ENCODE measurements at places on chromosomes 5 and 9. TPM values are rescaled to one million over a fixed set of nuclear protein-coding genes. Genes with fewer than 3 reads are reported as not detected.

PTGES gene
- 16.0 TPM for total RNA-seq

CTXN3 gene
- not detected for total RNA-seq

EPB41L4A gene
- total RNA-seq = 0.64 TPM

ENTPD8 gene
- total RNA-seq = not detected

NR6A1 gene
- total RNA-seq = under 0.01 TPM

GPX3 gene
- total RNA-seq = 3.9 TPM

RIMOC1 gene
- total RNA-seq = 27.6 TPM

INSL6 gene
- total RNA-seq = 0.64 TPM

PCDHB13 gene
- 0.32 TPM for total RNA-seq

ANKRD31 gene
- total RNA-seq = under 0.01 TPM

PCDHA10 gene
- total RNA-seq = under 0.01 TPM

TPPP gene
- total RNA-seq = under 0.01 TPM

FLT4 gene
- under 0.01 TPM for total RNA-seq

SPINK6 gene
- total RNA-seq = not detected

SPOUT1 gene
- total RNA-seq = 12.6 TPM

NTMT1 gene
- 36.3 TPM for total RNA-seq

CORO2A gene
- total RNA-seq = 2.2 TPM

GABRA1 gene
- not detected for total RNA-seq

ARL14EPL gene
- total RNA-seq = not detected

SLC6A3 gene
- not detected for total RNA-seq

PCDHGB5 gene
- total RNA-seq = 25.0 TPM

FUT7 gene
- total RNA-seq = not detected

SOX30 gene
- not detected for total RNA-seq

DMRT3 gene
- not detected for total RNA-seq

FAM221B gene
- not detected for total RNA-seq

SLC28A3 gene
- total RNA-seq = 0.43 TPM

CYFIP2 gene
- 11.6 TPM for total RNA-seq

ZDHHC21 gene
- total RNA-seq = 9.3 TPM

TMEM250 gene
- total RNA-seq = 39.7 TPM

LCN15 gene
- total RNA-seq = not detected

RICTOR gene
- total RNA-seq = 47.4 TPM

FER gene
- total RNA-seq = 27.4 TPM

CA9 gene
- under 0.01 TPM for total RNA-seq

FAM169A gene
- total RNA-seq = 3.9 TPM

GLRA1 gene
- not detected for total RNA-seq

DEPDC1B gene
- 5.2 TPM for total RNA-seq

ESM1 gene
- under 0.01 TPM for total RNA-seq

GRXCR2 gene
- total RNA-seq = not detected

MCIDAS gene
- not detected for total RNA-seq

Data from fibroblast of villous mesenchyme (primary cell).